ENCODE measurements at places on chromosomes 5 and 9.

GRCh38 chr5:163976696-163977095, 471.3 kb downstream of the MAT2B start:
- DNase-seq, result no peak

- DNase-seq, result no peak
These were observed 56.6 kb downstream of the SLC36A1 start for GRCh38 chr5:151504006-151504405.

GRCh38 chr5:59221769-59222168, 638.9 kb downstream of the RAB3C start:
- DNase-seq, result no peak

- DNase-seq, result no peak
These were observed 442.5 kb upstream of the COX7C start for GRCh38 chr5:86175224-86175623.

DNA sequence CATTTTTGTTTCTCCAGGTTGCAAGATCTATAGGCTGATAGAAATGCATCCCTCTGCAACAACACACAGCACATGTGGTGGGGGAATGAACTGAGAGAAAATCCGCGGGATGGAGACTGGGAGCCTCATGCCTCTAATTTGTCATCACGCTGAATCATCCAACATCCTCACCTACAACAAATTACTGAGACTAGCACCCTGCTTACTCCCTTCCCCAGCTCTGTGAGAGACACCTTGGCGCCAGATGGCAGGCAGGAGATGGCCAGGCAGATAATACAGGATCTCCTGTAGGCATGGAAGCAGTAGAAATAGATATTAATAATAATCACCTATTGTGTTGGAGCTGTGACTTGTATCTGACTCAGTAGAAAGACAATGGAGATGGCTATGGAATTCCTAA, 276.9 kb downstream of the SEMA5A start:
- DNase-seq, result no peak

GRCh38 chr9:84174486-84174885, 166.1 kb downstream of the SLC28A3 start:
- DNase-seq, result no peak
